Caki2 (cell line): ENCODE measurements at places on chromosomes 6 and 20. TPM values are rescaled to one million over a fixed set of nuclear protein-coding genes. Genes with fewer than 3 reads are reported as not detected.

Gene ZNF334
- total RNA-seq: 0.24 TPM in 1 of 2 replicates, not detected in the other

Gene DEFB115
- total RNA-seq: not detected in 2 replicates

Gene MRPL2
- 47.5 and 50.5 TPM in 2 replicates for total RNA-seq

Gene ENPP5
- total RNA-seq: 0.09 and 0.74 TPM in 2 replicates

Gene ADTRP
- not detected in 2 replicates for total RNA-seq

Gene PI3
- not detected in 2 replicates for total RNA-seq

Gene KCNQ2
- 10.0 TPM in 1 of 2 replicates, not detected in the other for total RNA-seq

Gene ZSCAN31
- total RNA-seq: 97.8 and 235 TPM in 2 replicates

Gene NOTCH4
- 0.26 and 0.71 TPM in 2 replicates for total RNA-seq
